ENCODE measurements at places on chromosomes 13 and 19.

DNA sequence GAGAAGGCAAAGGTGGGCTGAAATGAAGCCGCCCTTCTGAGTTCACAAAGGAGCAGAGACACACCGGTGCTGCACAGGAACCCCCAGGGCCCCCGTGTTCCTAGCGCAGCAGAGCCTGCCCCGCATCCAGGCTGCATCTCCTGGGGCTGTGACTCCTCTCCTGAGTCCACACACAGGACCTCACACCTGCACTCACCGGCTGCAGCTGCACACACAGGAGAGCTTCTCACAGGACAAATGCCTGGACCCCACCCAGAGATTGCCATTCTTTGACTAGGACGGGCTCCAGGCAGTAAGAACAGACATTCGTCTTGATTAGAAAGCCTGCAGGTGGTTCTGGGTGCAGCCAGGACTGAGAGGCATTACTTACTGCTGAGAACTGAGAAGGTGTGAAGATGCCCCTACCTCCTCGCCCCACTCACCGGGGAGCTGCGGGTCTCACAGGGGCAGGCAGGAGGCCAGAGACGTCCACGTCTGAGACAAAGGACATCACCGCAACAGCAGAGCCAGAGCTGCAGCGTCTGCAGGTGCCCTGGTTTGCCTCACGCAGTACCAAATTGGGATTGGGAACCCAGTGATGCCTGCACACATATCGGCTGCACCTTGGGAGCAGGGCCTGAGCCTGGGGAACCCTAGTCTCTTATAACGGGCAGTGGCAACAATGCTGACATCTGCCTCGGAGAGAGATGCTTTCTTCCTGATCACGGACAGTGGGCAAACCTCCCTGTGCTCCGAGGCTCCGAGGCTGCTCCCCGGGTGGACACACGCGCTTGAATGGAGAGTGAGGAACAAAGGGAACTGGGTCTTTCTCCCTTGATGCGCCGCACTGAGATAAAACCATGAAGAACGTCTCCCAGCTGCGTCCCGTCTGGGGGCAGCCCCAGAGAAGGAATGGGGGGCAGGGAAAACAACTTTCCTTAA lies 50.4 kb downstream of the RASA3 start:
- no peak for DNase-seq

DNA sequence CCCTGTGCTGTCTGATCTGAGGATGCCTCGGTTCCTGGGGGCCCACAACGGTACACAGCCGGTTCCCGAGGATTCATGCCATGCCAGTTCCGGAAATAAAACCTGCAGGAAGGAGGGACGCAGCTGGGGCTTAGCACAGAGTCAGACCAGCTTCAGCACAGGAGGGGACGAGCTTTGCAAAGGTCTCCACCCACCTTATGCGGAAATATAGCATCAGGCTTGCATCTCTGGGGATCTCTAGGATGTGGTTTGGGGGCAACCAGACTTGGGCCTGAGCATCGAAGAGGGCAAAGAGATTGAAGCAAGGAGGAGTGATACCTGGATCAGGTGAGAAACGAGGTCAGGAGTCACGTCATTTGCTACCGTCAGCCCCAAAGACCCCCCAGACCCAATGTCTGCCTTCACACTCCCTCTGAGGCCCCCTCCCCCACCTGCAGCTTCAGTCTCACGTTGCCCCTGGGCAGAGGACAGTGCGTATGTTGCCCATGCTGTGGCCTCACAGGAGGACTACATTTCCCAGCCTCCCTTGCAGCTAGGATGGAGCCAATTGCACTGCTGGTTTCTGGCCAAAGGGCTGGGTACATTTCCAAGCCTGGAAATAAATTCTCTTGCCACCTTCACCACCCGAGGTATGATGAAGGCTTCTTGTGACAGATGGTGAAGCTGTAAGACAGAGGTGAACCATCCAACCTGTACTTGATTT lies 12.1 kb downstream of the TYK2 start:
- DNase-seq: no peak

GRCh38 chr13:51697181-51697580 lies 106.8 kb downstream of the DHRS12 start:
- DNase-seq: no peak

- peak; percentile 83 for DNase-seq
Observed at GRCh38 chr13:44710576-44710975, 134.4 kb upstream of the TSC22D1 start.

DNA sequence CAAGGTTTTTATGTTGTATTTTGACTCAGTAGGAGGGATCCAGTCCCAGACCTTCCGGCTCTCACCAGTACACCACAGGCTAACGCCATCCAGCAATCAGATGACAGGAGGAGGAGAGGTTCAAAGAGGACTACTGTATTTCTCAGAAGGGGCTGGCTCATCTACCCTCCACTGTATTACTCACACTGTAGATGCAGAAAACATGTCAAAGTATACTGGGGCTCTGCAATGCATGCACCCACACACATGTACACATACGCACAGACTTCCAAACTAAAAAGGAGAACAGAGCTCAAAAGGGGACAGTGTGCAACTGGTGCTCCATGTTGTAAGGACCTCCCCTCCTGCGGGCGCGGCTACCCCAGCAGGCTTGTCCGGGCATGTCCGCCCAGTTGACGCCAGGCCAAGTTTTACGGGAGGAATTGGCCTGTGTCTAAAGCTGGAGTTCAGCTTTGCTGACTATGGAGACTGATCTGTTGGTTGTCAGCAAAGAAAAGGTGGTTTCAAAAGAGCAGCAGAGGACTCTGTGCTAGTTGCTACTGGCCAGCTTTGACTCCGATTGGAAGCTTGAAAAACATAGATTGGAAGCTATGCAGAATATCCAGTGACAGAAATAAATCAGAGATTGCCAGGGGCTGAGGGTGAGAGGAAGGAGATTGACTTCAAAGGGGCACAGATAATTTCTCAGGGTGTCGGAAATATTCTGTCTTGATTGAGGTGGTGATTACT lies 314.2 kb downstream of the DLEU7 start:
- DNase-seq: peak; percentile 72

DNA sequence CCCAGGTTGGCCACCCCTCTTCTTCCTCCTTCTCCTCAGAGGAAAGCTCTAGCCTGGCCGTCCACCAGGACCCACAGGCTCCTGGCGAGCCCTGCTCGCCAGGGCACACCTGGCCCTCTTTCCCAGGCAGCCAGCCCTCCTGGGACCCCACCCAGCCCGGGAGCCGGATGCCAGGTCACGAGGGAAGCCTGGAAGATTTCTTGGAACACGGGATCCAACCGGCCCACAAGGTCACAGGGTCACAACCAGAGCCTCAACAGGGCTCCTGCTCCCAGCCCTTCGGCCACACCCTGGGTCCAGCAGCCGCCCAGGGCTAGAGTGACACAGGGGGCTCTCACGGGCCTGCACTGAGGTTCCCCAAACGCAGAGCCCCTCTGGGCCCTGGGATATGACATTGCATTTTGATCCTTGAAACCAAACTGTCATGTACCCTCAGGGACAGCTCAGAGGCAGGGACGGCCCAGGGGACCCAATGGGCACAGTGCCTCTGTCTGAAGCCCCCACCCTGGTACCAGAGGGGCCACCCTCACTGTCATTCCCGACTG lies 5.5 kb downstream of the MKNK2 start:
- DNase-seq: no peak
